KBM-7 (cell line): ENCODE measurements at places on chromosomes 3 and 15.

DNA sequence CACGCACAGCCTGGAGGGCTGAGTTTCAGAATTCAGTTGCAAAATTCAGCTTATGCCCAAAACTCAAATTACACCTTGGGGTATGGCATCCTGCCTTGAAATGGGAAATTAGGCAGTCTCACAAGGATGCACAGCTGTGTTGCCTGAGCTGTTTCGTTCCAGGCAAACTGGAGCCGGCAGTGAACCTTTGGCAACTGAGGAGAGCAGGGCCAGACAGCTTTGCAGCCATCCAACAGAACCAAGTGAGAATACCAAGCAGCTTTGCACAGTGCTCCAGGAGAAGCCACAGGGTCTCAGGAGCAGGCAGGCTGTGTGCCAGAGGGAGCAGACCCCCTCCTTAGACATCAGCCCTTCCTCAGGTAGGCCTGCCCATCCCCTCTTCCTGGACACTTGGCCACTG is 32.5 kb upstream of the BFSP2 start:
- DNase-seq = no peak

- no peak for DNase-seq
Measured at GRCh38 chr15:69686626-69687025, 234.0 kb downstream of the RPLP1 start.

- DNase-seq = no peak
Measured at GRCh38 chr3:65762235-65762580, 276.5 kb downstream of the MAGI1 start.

GRCh38 chr3:123722456-123722855 is 137.6 kb upstream of the HACD2 start:
- no peak for DNase-seq

DNA sequence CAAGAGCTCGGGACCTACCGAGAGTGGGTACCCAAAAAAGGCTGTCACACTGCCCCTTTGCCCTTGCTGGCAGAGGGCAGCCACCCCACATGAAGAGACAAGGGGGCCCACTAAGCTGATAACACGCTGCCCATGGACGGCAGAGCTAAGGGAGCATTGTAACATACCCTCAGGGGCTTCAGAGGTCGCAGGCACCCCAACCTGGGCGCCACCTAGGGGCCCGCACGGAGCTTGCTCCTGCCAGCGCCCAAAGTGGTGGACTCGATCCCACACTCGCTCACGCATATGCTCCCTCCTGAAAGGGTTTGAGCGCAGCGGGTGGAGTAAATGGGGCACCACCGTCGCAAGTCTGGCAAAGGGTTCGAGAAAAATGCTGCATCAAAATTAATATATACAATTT is 975.4 kb downstream of the ZPLD1 start:
- no peak for DNase-seq

DNA sequence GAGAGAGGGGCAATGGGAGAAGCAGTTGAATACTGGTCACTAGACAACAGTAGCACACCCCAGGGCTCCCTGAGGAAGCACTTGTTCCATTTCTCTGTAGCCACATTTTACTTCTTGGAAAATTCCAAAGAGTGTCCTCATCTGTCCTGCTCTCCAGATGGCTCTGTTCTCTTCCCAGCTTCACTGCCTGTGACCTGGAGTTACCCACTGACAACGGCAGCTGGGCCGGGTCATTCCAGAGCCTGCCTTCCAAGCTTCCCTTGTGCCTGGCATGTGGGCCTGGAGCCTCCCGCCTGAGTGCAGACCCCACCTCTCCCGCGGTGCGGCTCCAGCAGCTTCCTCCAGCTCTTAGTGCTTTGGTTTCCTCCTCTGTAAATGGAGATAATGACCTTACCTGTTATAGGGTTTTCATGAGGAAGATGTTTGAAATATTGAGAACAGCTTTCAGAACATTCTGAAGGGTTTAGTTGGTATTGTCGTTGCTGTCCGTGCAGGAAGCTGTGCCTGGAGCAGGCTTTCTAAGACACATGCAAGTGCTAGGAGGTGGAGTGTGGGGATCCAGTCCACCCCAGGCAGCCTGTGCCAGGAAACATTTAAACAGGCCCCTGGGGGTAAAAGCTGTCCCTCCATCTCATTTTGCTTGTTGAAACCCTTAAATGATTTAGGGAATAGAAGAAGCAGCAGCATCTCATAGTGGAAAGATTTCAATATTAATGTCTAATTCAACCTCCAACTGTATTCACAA is 24.8 kb downstream of the EFCC1 start:
- DNase-seq = no peak

DNA sequence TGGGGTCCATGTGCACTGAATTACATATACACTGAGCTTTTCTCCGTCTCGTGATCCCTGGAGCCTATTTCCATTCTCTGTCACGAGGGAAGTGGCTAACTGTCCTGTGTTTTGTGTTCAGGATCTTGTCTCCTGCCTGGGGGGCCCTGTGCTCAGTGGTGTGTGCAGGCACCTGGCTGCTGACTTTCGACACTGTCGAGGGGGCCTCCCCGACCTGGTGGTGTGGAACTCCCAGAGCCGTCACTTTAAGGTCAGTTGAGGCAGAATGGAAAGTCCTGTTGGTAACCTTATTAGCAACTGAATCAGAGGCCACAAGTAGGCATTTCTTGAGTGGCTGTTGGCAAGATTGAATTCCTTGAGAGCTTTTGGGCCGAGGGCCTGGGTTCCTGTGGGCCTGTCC is 26.7 kb downstream of the FAN1 start:
- no peak for DNase-seq
